ENCODE measurements at places on chromosomes 3 and 15. TPM values are rescaled to one million over a fixed set of nuclear protein-coding genes. Genes with fewer than 3 reads are reported as not detected.

SERINC4 gene
- 0.41 TPM for total RNA-seq

EFCAB12 gene
- 0.41 TPM for total RNA-seq

GOLGA8R gene
- 0.82 TPM for total RNA-seq

GRCh38 chr3:55910543-55910942 lies 423.4 kb upstream of the WNT5A start:
- DNase-seq, result no peak

DNA sequence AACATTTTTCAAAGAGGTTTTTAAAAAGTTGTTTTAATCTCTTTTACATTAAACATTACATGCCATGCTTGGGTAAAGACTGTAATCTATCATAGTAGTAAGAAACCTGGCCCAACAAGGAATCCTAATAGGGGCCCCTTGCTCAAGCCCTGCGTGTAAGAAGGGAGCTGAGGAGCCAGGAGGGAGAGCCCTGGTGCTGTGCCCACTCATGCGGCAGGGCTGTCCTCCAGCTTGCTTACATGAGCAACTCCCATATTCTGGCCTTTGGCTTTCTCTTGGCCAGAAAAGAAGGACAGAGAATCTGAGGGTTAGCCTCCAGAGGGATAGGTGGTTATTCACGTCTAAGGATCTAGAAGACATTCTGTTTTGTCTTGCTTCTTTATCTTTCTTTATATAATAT lies 49.8 kb downstream of the KBTBD12 start:
- no peak for DNase-seq

GRCh38 chr3:177150970-177151627 lies 46.2 kb downstream of the TBL1XR1 start:
- DNase-seq, result no peak

DNA sequence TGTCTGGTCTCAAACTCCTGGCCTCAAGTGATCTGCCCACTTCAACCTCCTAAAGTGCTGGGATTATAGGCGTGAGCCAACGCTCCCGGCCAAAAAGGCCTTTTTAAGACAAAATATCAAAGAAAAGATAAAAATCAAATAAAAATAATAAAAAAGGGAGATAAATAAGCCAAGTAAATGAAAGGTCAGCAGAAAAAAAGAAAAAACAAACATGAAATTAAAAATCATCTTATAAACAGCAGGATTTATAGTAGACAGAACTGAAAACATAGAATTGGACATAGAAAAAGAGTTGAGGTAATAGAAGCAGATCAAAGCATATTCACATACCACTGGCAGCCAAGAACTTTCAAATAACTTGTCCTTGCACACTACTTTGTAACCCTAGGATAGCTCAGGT lies 983.4 kb downstream of the ROBO2 start:
- DNase-seq, result no peak

DNA sequence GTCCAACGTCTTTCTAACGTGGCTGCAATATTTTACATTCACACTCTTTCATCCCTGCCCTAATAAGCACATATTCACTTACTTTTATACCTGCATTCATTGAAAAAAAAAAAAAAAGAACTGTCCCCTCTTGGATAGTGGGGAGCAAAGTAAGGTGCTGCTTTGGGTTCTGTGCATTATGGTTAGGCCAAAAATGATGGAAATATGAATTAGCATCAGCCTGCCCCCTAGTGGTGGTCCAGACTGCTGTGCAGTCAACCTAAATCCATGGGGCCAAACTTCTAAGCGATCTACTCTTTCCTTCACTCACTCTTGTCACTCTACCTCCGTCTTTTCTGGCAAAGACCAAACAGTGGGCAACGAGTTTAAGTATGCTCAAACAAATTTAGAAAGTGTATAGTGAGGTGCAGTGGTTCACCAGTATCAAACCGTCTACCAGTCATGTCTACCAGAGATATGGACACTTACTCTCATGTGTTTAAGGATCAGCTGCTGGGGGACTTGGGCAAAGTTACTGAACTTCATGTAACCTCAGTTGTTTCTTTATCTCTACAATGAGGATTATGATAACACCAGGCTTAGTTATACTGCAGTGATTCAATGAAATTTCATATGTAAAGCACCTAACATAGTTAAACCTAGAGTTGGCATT lies 61.5 kb upstream of the GRM7 start:
- no peak for DNase-seq

DNA sequence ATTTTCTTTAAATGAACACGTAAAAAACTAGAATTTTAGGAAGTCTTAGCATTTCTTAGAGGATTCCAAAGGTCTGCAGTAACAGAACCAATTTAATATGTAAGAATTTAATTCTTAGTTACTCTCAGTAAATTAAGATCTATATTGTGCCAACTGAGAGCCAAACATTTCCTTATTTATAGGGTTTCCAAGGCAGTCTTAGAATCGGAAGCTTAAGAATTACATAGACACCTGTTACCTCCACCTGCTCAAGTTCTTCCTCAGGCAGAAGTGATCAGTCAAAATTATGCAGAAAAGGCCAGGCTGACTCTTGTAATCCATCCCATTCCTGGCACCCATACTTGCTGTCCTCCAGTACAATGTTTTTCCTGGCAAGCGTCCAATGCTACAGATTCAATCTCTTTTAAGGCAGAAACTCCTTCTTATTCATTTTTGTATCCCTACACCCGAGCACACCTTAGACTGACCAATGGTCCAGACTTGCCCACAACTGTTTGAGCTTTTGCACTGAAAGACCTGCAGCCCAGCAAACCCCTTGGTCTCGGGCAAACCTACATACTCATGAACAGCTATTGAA lies 64.3 kb downstream of the NCEH1 start:
- no peak for DNase-seq

DNA sequence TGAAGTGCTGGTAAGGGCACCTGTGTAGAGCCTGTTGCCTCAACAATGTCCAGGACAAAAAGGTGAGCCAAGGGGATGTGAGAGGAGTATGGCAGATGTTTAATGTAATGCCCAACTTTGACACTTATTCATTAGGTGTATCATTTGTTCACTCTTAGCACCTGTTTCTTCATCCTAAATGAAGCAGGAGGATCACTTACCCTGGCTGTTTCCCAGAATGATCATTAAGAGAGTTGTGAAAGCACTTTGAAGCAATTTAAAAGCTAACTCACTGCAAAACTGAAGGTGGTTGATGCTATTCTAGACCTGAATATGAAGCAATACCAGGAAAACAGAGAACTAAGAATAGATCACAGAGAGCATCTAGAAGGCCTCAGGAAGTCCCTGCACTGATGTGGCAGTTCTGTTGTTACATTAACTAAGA lies 3.4 kb upstream of the HHLA2 start:
- DNase-seq, result no peak

DNA sequence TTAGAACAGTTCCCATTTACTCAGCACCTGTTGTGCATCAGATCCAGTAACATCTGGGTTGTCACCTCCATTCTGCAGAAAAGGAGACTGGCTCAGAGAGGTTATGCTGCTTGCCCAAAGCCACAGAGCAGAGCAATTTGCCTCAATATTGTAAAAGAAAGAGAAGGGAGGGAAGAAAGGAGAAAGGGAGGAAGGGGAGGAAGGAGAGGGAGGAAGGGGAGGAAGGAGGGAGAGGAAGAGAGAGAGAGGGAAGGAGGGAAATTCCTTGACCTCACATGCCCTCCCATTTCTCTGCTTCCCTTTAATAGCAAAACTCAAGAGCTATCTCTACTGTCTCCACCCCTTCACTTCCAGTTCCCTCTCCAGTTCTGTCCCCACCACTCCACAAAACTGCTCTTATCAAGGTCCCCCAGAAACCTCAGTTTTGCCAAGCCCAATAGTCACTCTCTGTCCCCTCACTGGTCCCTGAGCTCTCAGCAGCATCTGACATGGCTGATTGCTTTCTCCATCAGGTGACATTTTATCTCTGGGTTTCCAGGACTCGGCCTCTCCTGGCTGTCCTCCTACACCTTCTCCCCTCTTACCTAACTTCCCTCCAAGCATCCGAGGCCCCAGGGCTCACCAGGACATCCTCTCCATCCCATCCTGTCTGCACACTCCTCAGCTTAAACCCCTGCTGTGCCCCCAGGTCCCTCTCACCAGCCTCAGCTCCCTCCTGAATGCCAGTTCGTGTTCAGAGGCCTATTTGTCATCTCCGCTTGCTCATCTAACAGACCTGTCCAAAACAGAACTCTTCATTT lies 104.7 kb upstream of the LINGO1 start:
- DNase-seq, result no peak
